CD4-positive, alpha-beta T cell treated with Interleukin-21 for 1 hour (primary cell): ENCODE measurements at places on chromosomes 3 and 15.
A peak's percentile ranks its signal among the peaks of the same experiment; 100 is the strongest.

DNA sequence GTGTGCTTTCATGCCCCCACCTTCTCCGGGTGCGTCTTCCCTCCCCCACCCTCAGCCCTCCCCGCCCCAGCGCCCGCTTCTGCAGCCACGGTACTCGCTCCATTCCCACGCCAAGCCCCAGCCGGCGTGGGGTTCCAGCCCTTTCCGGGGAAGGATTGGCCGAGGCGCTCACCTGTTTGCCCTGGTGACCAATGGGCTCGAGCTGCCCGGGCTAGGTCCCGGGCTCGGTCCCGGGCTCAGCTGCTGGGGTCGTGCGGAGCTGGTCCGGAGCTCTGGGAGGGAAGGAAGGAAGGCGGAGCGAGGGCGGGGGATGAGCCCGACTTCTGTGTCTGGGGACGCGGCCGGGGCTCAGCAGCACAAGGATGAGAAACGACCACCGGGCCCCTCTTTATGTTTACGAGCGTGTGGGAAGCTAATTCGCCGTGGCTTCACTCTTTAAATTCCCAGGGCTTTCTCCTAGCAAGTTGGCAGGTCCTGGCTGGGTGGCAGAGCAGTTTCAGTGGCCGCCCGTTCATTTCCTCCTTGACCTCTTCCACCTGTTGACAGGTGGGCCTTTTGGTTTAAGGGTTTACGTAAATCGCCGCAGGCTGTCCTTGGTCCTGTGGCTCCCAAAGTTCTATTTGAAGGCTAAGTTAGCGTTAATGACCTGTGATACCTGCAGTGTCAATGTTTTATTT is at the start of gene IGSF10:
Gene IGSF10 (minus strand): TSS at position 288 of the 677 bp plus-strand sequence. CDS start 2,352 bp downstream, outside the sequence.
- DNase-seq: no peak

DNA sequence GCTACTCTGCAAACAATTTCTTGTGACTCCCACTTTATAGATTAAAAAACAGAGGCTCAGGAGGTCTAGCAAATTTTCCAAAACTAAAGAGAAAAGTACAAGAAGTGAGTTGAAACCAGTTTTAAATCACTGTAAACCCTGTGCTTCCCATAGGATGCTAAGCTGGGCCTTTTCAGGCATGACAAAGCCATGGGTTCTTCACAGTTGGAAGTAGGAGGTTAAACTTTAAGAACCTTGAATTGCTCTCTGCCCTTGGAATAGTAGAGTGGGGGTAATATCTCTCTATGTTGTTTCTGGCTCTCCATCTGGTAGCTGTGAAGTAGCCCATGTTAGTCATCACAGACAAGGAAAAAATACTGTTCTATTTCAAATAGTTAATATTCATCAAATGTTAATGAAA is 193.6 kb upstream of the SATB1 start:
- DNase-seq: no peak

DNA sequence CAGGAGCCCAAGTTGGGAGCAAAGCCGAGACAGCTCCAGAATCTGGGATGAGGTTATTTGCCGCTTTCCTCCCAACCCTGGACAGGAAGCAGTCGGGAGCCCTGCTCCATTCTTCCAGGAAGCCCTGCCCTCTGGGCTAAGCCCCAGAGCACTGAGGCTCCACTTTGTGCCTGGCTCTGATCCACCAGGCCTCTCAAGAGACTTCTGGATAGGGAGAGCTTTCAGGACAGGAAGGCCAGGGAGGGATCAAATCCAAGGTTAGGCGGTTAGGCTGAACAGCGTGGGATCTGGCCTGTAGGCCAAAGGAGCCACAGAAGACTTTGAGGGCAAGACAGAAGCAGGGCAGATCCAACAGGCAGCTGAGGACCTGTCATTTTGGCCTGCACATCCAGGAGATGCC is 835 bp downstream of the STOML1 start:
- DNase-seq: no peak

- DNase-seq: no peak
Observed at GRCh38 chr15:69758291-69758771, 305.7 kb downstream of the RPLP1 start.

GRCh38 chr3:149430216-149430615 is 44.3 kb upstream of the TM4SF4 start:
- DNase-seq: no peak

DNA sequence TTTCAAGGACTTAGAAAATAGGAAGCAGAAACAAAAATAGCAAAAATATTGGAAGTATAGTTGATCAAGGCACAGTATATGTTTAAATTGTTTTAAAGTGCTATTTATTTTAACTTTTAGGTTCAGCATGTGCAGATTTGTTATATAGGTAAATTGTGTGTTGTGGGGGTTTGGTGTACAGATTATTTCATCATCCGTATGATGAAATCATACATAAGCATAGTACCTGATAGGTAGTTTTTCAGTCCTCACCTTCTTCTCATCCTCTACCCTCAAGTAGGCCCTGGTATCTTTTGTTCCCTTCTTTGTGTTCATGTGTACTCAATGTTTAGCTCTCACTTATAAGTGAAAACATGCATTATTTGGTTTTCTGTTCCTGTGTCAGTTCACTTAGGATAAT is 50.9 kb downstream of the KLHL6 start:
- no peak for DNase-seq

DNA sequence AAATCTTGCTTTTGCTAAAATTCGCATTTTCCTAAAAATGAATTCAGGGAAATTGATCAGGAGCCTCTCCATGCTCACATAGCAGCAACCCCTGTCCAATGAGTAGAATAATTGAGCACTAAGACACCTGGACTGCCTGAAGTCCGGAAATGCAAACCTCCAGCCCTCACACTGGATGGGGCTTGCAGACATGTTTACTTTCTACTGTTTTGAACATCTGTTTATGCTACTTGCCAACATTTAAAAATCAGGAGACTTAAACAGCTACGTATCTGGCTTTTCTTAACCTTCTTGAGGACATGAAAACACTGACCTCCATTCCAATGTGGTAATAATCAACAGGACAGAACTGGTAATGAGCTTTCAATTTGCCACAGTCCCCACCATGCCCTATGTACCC is 184.4 kb downstream of the SHOX2 start:
- DNase-seq: no peak

GRCh38 chr3:3817865-3818264 is 18.6 kb downstream of the LRRN1 start:
- no peak for DNase-seq

- peak; percentile 74 for DNase-seq
Observed at GRCh38 chr3:169863458-169863899, 6.3 kb downstream of the LRRC31 start.

- peak; percentile 87 for DNase-seq
Observed at GRCh38 chr3:128152419-128153155, 694 bp upstream of the EEFSEC start.

DNA sequence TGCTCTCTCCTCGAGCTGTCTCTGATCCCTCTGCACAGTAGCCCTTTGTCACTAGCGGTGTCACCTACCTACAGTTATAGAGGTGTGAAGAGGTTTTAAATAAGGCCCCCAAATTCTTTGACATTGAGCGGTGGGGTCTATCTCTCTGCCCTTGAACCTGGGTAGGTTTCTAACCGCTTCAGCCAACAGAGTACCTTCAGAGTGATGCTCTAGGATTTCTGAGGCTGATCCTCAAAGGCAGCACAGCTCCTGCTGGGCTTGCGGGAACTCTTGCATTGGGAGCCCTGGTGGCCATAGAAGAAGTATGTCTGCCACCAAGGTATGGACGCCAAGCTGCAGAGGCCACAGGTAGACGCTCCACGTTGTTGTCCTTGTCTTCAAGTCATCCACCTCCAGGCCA is 35.7 kb downstream of the ADAMTS17 start:
- no peak for DNase-seq

DNA sequence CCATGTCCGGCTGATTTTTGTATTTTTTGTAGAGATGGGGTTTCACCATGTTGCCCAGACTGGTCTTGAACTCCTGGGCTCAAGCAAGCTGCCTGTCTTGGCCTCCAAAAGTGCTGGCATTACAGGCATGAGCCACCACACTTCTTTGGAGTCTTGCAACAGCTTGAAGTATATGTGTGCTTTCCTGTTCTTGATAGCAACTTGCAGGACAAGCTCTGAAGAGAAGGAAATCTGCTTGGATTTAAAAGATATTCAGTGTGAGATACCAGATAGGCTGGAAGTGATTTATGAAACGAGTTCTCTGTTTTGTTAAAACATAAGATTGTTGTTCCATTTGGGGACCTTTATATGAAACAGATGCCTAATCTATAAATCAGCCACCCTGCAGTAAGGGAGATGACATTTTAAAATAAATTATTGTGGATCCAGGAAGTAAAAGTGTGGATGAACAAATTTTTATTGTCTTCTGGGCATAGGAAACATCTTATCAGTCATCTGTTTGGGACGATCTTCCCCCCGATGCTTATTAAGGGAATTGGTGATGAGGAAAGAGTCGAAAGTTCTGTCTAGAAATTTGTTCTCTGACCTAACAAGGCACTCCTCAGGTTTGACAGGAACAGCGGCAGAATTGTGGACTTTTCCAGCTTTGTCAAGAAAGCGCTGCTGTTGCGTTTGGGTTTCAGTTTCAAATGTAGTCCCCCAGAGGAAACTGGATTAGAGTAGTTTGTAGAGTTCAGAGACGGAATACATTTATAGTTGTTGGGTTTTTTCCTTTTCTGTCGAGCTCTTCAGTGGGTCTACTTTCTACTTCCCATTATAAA is 53.7 kb upstream of the MAGI1 start:
- DNase-seq: no peak

- DNase-seq: no peak
Observed at GRCh38 chr3:189325454-189325853, 153.7 kb downstream of the TPRG1 start.

- DNase-seq: no peak
Observed at GRCh38 chr3:96657710-96658109, 156.7 kb upstream of the EPHA6 start.
